ENCODE measurements at places on chromosomes 2 and 18.

DNA sequence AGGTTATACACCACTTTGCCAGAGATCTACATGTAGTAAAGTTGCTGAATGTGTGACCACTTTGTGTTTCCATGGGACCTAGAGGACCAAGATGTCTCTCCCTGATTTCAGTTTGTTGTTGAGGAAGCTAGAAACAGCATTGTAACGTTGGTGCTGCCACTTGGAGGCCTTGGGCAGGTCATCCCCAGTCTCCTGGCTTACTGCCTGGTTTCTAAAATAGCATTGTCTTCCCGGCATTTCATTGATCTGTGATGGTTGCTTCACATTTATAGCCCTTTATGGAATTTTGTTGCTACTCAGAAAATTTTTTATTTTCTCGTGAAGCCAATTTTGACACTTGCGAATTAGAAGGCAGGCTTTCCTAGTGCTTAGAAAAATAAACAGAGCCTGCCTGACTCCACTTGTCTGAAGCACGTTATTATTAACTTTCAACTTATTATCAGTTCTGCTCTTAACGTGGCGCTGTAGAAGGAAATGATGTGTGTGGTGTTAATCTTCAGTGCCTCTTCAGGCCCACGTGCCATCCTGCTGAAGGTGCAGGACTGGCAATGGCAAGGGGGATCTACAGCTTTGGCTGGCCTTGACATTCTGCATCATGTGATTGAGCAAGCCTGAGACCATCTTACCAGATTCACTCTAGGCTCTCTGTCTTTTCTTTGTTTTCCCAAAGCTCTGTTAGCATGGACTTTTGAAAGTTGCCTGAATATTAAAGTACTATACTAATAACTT lies 59.9 kb downstream of the INPP4A start:
- no peak for DNase-seq

DNA sequence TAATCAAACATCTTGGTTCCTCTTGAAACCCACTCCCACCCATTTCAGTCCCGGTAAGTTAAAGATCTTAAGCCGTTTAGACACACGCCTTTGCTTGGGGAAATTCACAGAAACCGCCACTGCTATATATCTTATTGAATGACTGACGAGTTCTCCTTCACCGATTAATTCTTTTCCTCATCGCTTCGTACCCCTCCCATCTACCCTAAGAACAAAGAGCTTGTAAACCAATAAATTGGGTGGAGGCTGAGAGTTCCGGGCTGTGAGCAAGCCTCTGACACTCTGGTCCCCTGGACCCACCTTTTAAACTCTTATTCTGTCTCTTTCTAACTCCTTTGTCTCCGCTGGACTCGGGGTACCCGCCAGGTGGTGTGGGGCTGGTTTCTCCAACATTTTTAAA lies 30.6 kb downstream of the TMEM131 start:
- DNase-seq = no peak

DNA sequence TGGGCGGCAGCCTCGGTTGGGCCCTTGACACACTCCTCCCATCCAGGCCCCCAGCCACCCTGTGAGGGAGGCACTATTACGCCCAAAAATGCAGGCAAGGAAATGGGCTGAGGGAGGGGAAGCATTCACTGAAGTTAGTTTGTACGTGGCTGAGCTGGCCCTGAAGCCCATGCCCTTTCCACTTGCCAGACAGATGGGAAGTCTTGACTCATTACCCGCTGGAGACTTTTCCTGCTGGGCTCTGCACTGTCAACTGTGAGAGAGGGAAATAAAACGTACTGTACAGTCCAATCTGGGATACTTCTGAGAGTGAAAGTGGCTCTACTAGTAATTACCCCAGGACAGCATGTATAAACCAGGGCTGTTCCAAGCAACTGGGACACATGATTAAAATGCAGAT lies 125.9 kb downstream of the MSH2 start:
- no peak for DNase-seq

DNA sequence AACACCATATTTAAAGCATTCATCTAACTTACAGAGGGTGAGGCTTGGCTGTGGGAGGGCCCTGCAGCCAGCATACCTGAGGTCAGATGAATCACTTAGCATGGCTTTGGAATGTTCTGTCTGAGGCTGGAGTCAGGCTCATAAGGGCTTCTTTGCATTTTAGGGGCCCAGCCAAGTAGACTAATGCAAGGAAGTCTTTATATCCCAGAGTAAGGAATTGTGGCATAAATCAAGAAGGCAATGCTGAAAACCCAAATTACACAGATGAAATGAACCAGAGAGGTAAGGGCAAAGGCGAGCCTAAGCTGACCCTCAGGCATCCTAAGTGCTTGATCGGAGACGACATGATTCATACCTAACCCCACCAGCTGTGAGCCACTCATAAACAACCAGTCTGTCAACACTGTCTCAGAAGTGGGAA lies 383.6 kb downstream of the DCC start:
- DNase-seq = no peak

GRCh38 chr2:70396612-70397011 lies 94.7 kb upstream of the FAM136A start:
- DNase-seq = no peak

DNA sequence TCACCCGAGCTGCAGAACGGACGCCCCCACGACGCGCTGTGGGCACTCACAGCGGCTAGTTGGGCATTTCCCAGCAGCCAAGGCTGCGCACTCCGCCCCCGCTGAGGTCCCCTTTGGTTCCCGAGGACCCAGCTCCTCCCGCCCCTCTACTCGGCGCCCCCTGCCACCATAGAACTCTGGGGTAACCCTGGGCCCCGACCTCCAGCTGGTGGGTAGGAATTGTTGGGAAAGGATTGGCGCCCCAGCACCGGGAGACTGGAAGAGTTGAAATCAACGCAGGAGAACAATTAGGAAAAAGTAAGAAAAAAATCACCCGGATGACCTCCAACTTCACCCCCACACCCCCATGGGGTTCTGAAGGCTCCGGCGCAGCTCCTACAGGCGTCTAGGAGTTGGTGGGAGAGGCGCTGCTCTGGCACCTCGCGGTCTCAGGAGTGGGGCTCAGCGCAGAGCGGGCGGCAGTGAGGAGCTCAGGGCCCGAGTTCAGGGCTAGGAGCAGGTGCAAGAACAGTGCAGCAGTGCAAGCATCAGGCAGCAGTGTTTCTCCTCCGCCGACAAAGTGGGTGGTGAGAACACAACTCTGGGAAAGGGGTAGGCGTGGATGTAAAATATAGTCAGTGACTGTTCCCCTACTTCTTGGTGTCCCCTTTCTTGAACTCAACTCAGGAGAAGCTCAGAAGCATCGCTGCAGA lies 14.0 kb downstream of the POU3F3 start:
- DNase-seq = no peak

GRCh38 chr2:62197925-62198633 lies 2.2 kb downstream of the B3GNT2 start:
- no peak for DNase-seq

- DNase-seq = no peak
Observed at GRCh38 chr18:45667056-45667736, 51.9 kb downstream of the SLC14A2 start.

GRCh38 chr2:118102433-118103082 lies 14.3 kb downstream of the INSIG2 start:
- no peak for DNase-seq

DNA sequence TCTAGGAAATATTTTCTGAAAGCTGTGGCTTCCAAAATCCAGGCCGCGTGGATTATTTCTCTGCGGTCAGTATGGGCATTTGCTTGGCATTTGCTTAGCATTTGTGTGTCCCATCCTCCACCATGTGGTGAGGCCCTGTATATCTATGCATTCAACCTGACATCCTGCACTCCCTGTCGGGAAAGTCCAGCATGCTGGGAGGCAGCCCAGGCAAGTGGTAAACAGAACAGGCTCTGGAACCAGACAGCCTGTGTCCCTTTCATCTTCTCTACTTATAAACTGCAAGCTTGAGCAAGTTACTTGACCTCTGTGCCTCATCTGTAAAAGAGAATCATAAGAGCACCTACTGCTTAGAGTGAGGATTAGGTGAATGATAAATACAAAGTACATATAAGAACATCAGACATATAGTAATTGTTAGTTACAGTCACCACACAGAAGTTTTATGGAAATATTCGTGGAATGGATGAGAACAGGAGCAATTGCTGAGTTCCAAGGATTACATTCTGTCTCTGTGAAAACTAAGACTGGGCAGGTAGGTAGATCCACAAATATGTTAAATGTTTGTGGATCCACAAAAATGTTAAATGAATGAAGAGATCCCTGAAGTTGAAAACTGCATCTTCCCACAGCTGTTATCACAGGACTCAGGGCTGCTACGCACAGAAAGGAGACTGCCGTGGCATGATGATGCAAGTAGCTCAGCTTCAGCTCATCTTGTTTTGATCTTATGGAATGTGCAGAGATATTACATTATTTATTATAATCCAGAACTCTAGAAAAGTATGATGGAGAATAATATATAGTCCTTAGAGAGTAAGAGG lies 317.0 kb upstream of the MMADHC start:
- DNase-seq = no peak

- DNase-seq = no peak
Observed at GRCh38 chr18:31039426-31039825, 3.1 kb downstream of the DSC3 start.

DNA sequence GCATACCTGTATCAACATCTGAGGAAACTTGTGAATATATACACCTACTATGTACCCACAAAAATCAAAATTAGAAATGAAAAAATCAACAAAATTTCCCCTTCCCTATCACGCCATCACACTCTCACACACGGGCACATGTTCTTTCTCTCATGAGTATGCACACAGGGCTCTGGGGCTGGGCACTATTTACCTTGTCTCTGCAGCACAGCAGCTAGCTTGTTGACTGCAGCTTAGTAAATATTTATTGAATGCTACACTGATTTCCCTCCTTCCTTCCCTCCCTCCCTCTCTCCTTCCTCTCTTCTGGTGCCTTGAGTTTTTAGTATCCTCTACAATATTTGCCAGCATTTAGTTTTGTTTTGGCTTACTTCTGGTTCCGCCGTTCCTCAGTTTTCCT lies 182.7 kb upstream of the LHCGR start:
- no peak for DNase-seq

GRCh38 chr2:100747551-100747950 lies 72.4 kb upstream of the NPAS2 start:
- no peak for DNase-seq

DNA sequence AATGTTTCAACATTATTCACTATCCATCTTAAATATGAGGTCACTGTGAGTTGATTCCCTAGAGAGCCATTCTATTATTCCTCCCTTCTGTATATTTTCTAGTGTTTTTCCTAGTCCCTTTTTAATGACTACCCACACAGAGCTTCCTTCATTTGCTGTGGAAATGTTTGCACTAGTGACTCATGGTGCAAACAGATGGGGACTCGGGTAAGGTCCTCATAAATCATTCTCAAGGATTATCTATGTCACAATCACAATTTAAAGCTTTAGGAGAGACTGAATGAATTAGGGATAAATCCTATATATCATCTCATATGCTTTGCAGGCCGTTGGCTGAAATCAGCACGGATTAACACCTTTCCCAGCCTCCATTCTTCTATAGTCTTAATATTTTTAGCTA lies 159.6 kb downstream of the DCC start:
- DNase-seq = no peak

DNA sequence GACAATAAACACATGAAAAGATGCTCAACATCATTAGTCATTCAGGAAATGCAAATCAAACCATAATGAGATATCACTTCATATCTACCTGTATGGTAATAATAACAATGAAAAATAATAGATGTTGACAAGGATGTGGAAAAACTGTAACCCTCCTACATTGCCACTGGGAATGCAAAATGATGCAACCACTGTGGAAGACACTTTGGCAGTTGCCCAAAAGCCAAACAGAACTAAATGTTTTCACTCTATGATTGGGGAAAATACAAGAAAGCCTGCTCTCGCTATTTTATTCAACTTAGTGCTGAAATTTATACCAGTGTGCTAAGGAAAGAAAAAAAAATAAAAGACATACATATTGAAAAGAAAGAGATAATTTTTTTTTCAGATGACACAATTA lies 934.5 kb downstream of the CNTNAP5 start:
- DNase-seq = no peak

GRCh38 chr2:5479265-5479928 lies 212.8 kb upstream of the SOX11 start:
- DNase-seq = no peak

- DNase-seq = no peak
Observed at GRCh38 chr2:197138506-197138905, 172.1 kb downstream of the ANKRD44 start.

- DNase-seq = no peak
Observed at GRCh38 chr18:7577706-7578105, 10.6 kb downstream of the PTPRM start.

GRCh38 chr2:69214898-69215297 lies 172.1 kb downstream of the GFPT1 start:
- DNase-seq = no peak

DNA sequence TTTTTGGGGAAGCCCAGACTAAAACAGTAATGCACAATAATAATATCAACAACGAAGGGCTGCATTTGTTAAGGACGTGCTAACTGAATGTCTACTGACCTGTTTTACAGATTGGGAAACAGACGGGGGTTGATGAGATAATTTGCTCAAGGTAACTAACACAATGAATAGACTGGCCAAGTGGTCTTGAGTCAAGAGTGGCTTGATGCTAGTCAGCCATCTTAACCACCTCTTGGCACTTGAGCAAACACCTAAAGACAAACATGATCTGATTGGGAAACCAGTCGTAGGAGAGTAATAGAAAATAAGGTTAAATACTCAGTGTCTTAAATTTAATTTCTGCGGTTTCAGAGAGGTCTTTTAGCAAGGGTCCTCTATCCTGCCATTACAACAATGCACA lies 14.2 kb downstream of the RHBDD1 start:
- no peak for DNase-seq

DNA sequence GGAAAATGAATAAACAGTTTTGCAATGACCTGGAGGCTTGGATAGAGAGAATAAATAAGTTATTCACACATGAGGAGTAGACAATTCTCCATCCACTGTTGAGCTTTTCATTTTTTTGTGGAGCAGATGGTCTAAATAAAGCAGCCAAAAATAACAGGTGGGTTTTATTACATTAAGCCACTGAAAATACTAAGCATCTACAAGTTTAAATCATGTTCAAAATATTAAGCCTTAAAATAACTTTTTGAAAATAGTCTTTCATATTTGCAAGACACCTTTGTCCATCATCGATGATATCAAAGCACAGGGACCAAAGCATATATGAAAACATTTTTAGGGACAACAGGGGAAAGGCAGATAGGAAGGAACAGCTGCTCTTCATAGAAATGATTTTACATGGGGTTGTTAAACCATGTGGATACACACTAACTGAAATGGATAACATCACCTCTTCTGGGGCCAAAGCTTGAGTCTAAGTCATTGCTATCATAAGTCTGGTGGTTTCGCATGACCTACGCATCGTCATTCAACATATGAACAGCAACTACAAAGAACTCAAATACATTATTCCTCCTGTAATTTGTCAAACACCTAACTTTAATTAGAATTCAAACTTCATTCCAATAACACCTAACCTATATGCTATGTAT lies 197.6 kb upstream of the CHST9 start:
- DNase-seq = no peak

DNA sequence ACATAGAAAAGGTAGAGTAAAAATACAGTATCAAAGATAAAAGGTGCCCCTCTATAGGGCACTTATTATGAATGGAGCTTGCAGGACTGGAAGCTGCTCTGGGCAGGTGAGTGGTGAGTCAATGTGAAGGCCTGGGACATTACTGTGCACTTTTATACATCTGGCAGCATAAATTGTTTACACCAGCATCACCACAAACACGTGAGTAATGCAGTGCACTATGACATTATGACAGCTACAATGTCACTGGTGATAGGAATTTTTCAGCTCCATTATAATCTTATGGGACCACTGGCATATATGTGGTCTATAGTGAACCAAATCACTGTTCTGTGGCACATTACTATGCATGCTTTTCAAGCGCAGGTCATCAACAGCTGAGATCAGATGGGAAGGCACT lies 48.1 kb downstream of the TPGS2 start:
- DNase-seq = no peak

GRCh38 chr2:29495068-29495467 lies 379.9 kb downstream of the CLIP4 start:
- DNase-seq = no peak

Data from stimulated activated CD8-positive, alpha-beta memory T cell treated with anti-CD3 and anti-CD28 coated beads, Interleukin-15, amount 100 ng/mL, for 24 hours (primary cell).